Stimulated activated CD4-positive, alpha-beta T cell treated with anti-CD3 and anti-CD28 coated beads, Interleukin-15, amount 100 ng/mL, for 1 hour (primary cell): ENCODE measurements at places on chromosomes 3 and 15.

DNA sequence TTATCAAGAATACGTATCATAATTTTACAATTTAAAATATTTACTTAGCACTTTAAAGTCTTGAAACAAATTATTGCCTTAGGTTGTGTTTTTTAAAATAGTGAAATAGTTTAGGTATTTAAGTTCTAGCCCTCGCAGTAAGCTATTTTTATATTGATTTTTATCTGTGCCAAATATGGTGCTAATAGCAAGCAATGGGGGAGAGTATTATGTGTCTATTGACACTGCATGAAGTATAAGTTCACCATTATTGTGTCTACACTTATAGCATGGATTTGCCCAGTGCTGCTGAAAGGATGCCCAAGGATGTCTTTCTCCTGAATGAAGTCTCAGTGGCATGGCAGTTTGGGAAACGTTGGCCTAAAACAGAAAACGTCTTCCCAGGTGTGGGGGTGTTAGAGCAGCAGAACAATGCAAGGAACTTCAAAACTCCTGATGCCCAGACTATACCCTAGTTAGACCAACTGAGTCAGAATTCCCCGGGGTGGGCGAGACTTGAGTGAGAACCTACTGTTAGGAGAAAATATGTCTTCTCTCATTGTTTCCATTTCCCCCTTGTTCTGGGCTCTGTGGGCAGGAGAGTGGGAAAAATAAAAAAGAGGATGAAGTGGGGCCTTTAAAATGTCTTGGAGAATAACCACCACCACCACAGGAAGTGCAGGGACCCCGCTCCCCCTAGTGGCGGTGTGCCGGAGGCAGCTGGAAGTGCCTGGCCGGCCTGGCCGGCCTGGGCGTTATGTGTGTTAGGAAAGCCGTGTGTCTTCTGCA, 104.2 kb upstream of the SLC7A14 start:
- no peak for DNase-seq

DNA sequence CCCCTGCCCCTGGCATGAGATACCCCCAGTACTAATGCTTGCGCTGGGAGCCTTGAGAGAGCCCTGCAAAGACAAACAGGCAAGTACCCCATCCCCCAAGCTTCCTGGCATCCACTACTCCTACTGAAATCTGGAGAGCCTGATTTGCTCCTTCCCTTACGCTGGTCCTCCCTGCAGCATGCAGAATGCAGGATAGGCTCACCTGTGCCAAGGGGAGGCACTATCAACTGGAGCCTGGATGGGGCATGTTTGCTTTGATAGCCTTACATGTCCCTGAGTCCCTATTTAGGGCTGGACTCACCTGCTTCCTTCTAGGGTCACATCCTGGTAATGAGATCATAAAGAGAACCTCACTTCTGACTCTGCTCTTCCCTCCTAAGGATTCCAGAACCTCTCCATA, 42.9 kb downstream of the RAB11A start:
- DNase-seq, result no peak

DNA sequence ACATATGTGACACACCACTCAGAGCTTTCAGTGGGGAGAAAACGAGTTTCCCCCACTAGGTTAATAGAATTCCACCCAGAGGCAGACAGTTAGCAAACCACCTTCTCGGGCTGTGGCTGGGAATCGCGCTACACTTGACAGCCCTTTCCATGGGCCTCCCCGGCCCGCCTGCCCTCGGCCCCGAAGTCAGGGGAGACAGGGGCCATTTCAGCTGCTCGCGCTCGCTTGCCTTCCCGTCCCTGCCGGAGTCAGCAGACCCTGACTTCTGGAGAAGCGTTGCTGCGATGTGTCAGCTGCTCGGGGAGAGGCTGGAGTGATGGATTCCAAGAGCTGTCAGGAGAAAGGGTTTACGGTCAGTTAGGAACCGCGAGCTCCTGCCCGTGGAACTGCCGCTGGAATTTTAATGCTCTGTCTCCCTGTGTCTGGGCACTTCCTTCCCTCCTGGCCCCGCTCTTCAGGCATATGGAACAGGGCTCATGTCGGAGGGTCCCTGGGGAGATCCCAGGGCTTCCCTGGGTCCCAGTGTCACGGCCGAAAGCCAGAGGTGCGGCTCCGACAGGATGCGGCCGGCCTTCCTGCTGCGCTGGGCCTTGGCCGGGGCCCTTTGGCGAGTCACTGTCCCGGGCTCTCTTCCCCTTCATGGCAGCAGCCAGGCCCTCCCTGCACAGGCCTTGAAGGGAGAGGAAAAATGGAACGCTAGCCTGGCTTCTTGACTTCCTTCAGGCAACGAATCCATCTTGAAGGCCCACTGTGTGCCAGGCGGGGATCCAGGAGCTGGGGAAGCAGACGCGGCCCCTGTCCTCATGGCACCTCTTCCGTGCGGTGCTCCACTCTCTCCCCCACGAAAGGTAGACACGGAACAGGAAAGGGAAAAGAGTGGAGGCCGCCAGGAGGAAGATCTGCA, 38.4 kb upstream of the VPS8 start:
- DNase-seq, result no peak

DNA sequence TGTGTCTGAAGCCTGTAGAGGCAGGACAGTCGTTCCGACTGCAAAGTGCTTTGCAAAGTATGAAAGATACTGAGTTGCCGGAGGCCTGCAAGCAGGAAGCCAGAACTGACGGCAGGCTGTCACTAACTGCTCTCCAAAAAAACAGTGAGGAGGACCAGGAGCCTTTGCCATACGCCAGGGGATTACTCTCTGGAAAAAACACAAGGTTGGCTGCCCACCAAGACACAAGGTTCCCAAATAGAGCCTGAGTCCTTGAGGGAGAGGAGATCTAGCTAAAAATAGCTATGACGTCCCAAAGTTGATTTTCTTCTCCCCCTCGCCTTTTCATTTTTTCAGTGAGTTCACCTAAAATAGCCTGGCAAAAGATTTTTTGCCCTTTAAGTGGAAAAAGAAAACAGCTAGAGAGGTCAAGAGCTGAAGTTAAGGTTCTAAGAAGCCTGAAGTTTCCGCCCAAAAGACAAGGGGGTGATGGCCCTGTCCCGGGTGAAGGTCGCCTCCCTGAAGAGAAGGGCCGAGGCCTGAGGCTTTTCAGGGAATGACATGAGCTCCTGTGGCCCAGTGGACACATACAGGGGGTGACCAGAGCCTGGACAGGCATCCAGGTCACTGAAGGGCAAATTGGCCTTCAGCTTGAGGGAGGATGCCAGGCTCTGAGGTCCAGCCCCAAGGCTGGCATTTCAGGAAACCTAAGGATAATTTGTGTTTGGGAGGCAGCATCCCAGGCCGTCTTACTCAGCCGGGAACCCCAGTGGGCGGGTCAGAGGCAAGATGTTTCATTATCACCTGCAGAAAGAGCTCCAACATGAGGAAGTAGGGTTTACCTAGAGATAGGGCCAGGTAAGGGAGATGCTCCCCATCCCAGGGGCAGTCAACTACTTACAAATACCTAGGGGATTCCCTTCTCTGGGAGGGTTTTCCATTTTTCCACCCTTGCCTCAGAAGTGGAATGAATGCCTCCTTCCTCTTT, 44.9 kb upstream of the DGKG start:
- no peak for DNase-seq

GRCh38 chr3:139132976-139133375, 88.3 kb upstream of the PRR23C start:
- DNase-seq, result no peak

GRCh38 chr3:71031181-71031580, 552.3 kb downstream of the FOXP1 start:
- DNase-seq, result no peak

DNA sequence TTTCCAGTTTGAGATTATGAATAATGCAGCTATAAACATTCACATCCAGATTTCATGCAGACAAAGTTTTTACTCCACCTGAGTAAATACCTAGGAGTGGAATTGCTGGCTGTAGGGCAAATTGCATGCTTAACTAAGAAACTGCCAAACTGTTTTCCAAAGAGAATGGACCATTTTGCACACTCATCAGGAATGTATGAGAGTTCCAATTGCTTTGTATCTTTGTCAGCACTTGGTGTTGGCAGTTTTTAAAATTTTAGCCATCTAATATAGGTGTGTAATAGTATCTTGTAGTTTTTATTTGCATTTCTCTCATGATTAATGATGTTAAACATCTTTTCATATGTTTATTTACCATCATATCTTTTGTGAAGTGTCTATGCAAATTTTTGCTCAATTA, 40.6 kb upstream of the TRIM59 start:
- DNase-seq, result no peak

- no peak for DNase-seq
Measured at GRCh38 chr3:120604382-120604781, 8.2 kb downstream of the NDUFB4 start.

- peak; percentile 27 for DNase-seq
Measured at GRCh38 chr15:25783607-25784540, 79.3 kb downstream of the ATP10A start.

GRCh38 chr3:149145356-149145755, 15.9 kb downstream of the HPS3 start:
- DNase-seq, result no peak

DNA sequence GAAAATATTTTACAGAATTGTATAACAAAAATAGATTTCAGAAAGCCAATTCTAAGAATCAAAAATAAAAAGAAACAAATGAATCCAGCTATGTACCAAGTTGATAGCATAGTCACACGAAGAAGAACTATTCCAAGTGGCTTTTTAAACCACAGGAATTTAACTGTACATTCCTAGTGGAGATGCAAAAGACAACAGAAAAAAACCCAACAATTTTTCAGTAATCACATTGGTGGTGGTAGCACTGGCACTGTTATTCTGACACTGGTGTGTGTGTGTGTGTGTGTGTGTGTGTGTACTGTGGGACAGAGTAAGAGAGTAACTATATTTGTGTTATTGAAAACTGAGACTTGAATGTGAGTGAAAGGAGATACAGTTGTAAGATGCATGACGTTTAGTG, 9.1 kb downstream of the BFSP2 start:
- DNase-seq, result no peak

GRCh38 chr3:36411587-36411986, 31.3 kb downstream of the STAC start:
- no peak for DNase-seq

DNA sequence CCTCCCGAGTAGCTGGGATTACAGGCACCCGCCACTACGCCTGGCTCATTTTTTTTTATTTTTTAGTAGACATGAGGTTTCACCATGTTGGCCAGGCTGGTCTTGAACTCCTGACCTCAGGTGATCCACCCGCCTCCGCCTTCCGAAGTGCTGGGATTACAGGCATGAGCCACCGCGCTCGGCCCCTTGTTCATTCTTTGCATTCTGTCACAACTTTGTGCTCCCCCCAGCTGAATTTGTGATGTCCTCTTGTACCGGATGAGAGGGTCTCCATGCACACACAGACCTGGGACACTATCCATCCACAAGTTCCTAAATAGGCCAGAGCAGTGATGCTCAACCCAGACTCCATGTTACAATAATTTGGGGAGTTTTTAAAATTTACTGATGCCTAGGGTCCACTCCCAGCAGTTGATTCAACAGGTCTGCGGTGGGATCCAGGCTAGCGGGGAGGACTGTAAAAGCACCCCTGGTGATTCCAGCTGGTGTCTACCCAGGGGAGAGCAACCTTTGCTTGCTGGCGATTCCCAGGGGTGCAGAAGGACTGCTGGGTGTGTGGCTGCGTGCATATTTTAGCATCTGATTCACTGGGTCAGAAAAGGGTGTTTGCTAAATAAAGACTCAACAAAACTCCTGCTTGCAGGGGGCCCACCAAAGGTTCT, 1.0 kb downstream of the RASSF1 start:
- DNase-seq, result no peak
